ENCODE measurements at places on chromosomes 7 and 10. TPM values are rescaled to one million over a fixed set of nuclear protein-coding genes. Genes with fewer than 3 reads are reported as not detected.

The SLC13A1 gene
- 17.0 TPM for polyA plus RNA-seq

The IQUB gene
- polyA plus RNA-seq, result 1.8 TPM

The NPC1L1 gene
- 2.4 TPM for polyA plus RNA-seq

The EIF5AL1 gene
- 1.4 TPM for polyA plus RNA-seq

The SHH gene
- 2.0 TPM for polyA plus RNA-seq

The CLCN1 gene
- polyA plus RNA-seq, result not detected

The AMZ1 gene
- not detected for polyA plus RNA-seq

The VKORC1L1 gene
- polyA plus RNA-seq, result 6.5 TPM

The ATOH7 gene
- polyA plus RNA-seq, result 0.45 TPM

The JCAD gene
- polyA plus RNA-seq, result 15.7 TPM

The SPDYE9 gene
- polyA plus RNA-seq, result not detected

The NOS3 gene
- polyA plus RNA-seq, result 9.3 TPM

The GIMAP1 gene
- 6.4 TPM for polyA plus RNA-seq

The SMKR1 gene
- 3.9 TPM for polyA plus RNA-seq

The CCDC172 gene
- polyA plus RNA-seq, result not detected

The MMRN2 gene
- polyA plus RNA-seq, result 19.9 TPM

The CPN1 gene
- 0.43 TPM for polyA plus RNA-seq

The PAX4 gene
- not detected for polyA plus RNA-seq

The HNRNPA2B1 gene
- 397 TPM for polyA plus RNA-seq

The CRYGN gene
- not detected for polyA plus RNA-seq

The CPA2 gene
- not detected for polyA plus RNA-seq

All from kidney (tissue), 22 donors.